Heart left ventricle (tissue), 16 donors: ENCODE measurements at places on chromosomes 5 and 9. TPM values are rescaled to one million over a fixed set of nuclear protein-coding genes. Genes with fewer than 3 reads are reported as not detected.

Gene SHISAL2B
- not detected for total RNA-seq

Gene TCF7
- total RNA-seq: 2.7 TPM

Gene CER1
- total RNA-seq: not detected

GRCh38 chr9:120718316-120718715 is 4.0 kb upstream of the MEGF9 start:
- no peak for DNase-seq
- H3K4me3 ChIP-seq: no peak overlapping the region
- no peaks in the 10 kb centered on the region for H3K36me3 ChIP-seq
- H3K27me3 ChIP-seq: no peaks in the 10 kb centered on the region
- no peak overlapping the region for H3K27ac ChIP-seq

GRCh38 chr5:113524927-113525326 is 11.4 kb downstream of the YTHDC2 start:
- peaks cover 4% of the 10 kb centered on the region for H3K4me1 ChIP-seq
- H3K27ac ChIP-seq: no peak overlapping the region
- no peak overlapping the region for H3K4me3 ChIP-seq
- peaks cover 35% of the 10 kb centered on the region for H3K36me3 ChIP-seq
- no peak for DNase-seq
- no peaks in the 10 kb centered on the region for H3K27me3 ChIP-seq

- no peaks in the 10 kb centered on the region for H3K4me1 ChIP-seq
- no peaks in the 10 kb centered on the region for H3K36me3 ChIP-seq
- DNase-seq: no peak
- H3K27ac ChIP-seq: no peak overlapping the region
- H3K4me3 ChIP-seq: no peak overlapping the region
These were observed 191.4 kb downstream of the MAN2A1 start for GRCh38 chr5:109880907-109881685.

DNA sequence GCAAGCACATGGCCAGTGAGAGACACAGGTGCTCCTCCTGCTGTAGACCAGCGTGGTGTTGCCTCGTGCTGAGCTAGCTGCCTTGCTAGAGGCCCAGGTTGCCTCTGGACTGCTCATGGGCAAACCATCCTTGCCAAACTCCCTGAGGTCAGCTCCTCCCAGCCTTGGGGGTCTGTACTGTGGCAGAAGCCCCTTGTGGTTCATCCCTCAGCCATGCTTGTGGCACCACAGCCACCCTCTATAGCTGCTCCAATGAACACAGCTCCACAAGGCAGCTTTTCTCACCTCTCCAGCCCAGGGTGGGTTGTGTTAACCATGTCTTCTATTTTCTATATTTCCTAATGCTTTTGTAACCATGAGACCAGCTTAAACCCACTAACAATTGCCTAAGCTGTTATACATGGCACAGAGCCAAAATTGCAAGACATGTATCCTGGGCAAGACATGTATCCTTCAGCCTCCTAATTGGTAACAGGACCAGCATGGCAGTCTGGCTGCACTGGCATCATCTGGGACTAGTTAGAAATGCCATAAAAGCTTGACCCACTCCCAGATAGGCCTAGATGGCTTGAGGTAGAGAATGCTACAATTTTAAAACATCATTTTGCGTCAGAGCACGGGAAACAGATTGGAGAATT is 183.1 kb upstream of the S1PR3 start:
- no peak for DNase-seq
- no peak overlapping the region for H3K27ac ChIP-seq
- H3K4me3 ChIP-seq: no peak overlapping the region
- H3K27me3 ChIP-seq: no peaks in the 10 kb centered on the region
- no peaks in the 10 kb centered on the region for H3K4me1 ChIP-seq
- no peaks in the 10 kb centered on the region for H3K36me3 ChIP-seq

DNA sequence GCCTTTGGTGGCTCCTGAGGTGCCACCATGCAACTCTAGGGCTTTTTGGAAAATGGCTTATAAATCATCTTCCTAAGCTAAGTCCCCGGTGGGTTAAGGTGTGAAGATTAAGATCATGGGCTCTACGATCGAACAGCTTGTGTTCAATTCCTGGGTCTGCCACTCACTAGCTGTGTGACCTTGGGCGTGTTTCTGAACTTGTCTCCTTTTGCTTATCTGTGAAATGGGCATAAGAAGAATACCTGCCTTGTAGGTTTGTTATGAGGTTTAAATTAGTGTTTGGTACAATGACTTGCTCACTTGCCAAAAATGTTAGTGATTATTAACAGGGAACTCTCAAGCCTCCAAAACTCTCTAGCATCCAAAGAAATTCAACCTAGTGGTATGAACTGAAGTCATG is 119.2 kb upstream of the PITX1 start:
- H3K36me3 ChIP-seq: no peaks in the 10 kb centered on the region
- H3K4me1 ChIP-seq: no peaks in the 10 kb centered on the region
- no peak overlapping the region for H3K27ac ChIP-seq
- H3K27me3 ChIP-seq: no peaks in the 10 kb centered on the region
- no peak overlapping the region for H3K4me3 ChIP-seq
